ENCODE measurements at places on chromosomes 3 and 15.

- no peak for DNase-seq
These were observed 131.6 kb upstream of the CMC1 start for GRCh38 chr3:28109829-28110228.

GRCh38 chr15:89226359-89227221 is 5.2 kb upstream of the RLBP1 start:
- no peak for DNase-seq

- DNase-seq = no peak
These were observed 204.5 kb upstream of the CMC1 start for GRCh38 chr3:28036599-28037575.

DNA sequence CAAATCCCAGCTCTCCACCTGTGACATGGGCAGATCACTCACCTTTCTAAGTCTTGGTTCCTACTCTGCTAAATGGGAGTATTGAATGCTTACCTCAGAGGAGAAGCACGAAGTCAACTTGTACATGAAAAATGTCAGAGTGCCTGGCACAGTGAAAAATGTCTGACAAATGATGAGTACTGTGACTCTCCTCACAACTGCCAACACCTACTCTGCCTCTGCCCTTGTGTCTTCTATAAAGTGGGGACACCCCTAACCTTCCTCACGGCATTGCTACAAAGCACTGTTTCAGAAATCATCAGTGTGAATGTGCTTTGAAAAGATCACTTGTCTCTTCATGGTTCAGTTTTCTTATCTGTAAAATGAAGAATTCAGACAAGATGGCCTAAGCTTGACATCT is 940 bp upstream of the CCR1 start:
- no peak for DNase-seq

DNA sequence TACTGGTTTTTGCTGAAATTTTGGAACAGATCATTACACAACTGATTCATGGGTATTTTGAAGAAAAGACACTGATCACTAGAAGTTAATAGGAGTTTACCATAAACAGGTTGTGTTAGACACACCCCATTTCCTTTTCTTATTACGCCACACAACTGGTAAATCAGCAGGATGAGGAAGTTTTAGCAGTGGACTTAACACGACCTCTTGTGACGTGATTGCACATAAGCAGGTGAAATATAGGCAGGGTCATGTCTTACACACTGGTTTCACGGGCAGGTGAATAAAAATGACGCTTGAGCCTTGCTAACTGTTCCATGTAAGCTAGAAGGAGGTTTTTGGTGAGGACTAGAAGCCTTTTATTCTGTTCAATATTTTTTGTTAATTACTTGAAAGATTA is 27.1 kb upstream of the TPRG1 start:
- DNase-seq = no peak

DNA sequence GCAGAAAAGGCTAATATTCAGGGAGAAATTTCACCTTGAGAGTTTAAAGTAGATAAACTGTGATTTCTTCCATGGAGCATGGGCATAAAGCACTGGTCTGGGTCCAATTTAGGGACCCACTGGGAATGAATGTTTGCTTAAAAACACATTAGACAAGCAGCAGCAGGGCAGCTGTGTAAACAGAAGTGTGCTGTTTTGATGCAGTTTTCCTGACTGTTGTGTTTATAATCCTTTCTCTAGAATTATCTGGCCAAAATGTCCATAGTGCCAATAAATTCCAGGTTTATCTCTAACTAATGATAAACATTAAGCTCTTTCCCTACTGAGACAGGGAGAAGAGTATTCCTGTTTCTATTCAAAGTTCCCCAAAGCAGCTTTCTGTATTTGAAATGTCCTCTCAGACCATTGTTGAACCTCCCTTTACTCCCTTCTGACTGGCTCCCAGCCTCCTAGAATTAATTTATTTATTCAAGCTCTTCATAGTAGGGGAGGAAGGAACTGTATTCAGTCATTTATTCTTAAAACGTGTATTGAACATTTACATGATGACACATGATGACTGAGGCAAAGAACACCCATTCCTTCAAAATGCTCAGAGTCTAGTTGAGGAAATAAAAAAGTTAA is 7.0 kb upstream of the TM4SF18 start:
- no peak for DNase-seq

DNA sequence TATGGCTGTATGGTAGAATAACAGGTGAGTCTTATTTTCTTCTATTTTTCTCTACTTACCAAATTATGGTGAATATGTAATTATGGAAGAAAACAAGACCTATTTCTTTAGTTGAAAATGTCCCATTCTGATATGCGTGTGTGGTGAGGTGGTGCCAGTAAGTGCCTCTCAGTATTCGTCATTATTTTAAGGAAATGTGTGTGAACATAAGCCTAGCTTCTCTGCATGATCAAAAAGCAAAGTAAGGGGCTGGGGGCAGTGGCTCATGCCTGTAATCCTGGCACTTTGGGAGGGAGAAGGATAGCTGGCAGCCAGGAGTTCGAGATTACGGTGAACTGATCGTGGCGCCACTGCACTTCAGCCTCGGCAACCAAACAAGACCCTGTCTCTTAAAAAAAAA is 26.0 kb downstream of the LARS2 start:
- no peak for DNase-seq

DNA sequence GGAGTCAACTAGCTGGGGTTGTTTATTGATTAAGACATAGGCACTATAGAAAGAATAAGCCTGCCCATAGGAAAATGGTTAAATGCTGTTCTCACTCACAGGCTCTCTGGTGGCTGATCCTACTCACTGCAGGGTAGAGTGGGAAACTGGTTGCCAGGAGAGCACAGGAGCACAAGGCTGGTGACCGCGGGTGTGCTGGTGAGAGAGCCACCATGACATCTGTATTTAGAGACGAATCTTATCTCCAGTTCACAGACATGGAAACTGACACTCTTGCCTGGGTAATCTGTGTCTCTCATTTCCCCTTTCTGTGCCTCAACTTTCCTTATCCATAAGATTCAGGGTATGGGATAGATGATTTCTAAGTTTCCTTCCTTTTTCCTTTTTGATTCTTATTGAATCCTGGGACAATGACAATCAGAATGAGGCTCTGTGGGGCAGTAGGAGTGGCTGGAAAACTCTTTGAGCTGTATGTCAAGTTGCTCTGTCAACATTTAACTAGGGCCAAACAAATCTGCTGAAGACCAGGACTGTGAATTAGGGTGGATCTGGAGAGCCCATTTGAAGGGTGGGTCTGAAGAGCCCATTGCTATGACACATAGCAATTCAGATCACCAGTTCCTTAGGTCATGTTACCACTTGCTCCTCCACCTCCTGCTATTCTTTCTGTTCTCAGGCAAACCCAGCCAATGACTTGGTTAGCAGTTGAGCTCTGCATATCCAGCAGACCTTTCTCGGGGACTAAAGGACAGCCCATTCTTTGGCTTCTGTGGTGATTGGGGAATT is 286.1 kb upstream of the TBL1XR1 start:
- no peak for DNase-seq

GRCh38 chr15:67736810-67737209 is 88.5 kb upstream of the SKOR1 start:
- DNase-seq = no peak

GRCh38 chr3:87109465-87109864 is 117.6 kb upstream of the CHMP2B start:
- DNase-seq = no peak

DNA sequence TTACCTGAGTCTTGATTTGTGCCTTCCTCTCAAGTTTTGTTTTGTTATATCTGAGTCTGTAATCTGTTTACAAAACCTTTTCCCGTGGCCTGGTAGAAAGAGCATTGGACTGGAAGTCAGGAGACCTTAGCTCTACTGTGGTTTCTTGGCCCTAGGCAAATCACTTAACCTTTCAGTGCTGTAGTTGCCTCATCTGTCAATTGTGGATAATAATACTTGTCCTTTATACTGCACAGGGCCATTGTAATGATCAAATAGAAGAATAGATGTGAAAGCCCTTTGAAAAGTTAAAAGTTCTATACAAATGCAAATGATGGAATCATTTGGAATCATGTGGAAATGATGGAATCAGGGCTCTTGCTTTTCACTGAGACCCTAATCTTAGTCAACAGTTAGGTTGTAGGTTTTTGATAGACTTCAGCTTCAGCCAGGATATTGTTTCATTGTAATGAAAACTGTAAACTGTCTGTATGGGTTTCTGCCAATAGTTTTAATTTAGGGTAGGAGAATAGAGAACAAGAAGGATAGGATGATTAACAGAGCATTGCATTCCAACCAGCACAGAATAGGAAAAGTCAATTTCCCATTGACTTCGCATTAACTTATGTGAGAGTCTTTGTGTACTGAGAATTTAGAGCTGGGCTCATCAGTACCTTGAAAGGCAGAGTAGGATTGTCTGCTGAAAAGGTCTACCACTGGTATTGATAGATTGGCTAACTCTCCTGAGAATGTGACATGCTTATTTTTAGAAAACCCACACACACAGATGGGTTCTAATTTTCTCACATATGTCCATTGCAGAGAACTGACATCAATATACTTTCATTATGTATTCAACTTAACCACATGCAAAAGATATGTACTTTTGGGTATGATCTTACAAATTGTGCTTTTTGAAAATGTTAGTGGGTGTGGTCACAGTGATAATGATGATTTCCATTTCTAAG is 21.8 kb downstream of the MAP2K5 start:
- DNase-seq = no peak

- DNase-seq = no peak
These were observed 9.0 kb upstream of the SELENOT start for GRCh38 chr3:150594150-150594549.

GRCh38 chr3:100879195-100879810 is 113.9 kb downstream of the ABI3BP start:
- no peak for DNase-seq

GRCh38 chr3:188890572-188891270 is 281.1 kb upstream of the TPRG1 start:
- no peak for DNase-seq

DNA sequence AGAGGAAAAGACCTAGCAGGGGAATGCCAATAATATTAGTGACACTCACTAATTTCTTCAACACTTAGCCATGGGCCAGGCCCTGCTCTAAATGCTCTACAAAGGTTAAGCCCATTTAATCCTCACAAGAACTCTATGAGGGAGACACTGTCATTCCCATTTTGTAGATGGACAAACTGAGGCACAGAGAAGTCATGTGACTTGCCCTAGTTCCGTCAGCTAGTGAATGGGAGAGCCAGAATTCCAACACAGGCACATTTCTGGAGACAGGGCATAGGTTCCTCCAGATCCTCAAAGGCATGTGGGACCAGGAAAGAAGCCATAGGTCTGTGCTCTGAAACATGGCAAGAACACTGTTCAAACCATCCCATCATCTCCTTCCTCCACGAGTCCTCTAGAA is 31.5 kb downstream of the LOXL1 start:
- no peak for DNase-seq

DNA sequence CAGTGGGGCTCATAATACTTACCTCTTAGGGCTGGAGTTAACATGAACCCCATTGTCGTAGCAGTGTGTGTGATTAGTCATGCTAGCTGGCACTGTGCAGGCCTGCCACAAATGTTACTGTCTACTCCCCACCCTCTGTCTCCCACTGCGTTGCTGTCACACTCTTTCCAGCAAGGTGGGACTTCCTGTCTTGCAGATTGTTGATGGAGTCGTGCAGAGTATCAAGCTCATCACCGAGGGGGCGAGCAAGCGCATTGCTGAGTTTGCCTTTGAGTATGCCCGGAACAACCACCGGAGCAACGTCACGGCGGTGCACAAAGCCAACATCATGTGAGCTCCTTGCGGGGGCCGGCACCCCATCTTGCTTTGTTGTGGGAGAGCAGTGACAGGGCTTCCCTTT is 12.9 kb downstream of the IDH3A start:
- DNase-seq = no peak

DNA sequence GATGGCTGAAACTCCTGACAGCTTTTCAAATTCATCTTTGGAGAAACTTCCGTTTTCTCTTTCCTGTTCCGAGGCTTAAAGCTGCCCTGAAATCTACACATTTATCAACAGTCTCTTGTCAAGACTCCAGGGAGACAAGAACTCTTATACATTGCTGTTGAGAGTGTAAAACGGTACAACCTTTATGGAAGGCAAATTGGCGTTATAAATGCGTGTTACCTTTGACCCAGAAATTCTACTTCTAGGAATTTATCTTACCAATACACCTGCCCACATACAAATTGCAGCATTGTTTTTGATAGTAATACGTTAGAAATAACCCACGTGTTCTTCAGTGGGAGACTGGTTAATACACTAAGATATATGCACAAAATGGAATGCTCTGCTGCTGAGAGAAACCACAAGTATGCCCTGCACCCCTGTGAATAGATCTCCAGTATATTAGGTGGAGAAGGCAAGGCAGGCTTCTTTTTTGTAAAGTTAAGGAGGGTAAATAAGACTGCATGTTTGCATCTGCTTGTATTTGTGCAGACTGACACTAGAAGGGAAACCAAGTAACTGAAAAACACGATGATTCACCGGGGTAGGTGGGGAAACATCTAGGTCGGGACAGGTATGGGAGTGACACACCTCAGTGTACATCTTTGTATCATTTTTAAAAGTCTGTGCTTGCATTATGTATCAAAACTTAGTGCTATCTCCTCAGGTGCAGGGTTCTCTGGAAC is 97.5 kb downstream of the IGF1R start:
- DNase-seq = no peak

DNA sequence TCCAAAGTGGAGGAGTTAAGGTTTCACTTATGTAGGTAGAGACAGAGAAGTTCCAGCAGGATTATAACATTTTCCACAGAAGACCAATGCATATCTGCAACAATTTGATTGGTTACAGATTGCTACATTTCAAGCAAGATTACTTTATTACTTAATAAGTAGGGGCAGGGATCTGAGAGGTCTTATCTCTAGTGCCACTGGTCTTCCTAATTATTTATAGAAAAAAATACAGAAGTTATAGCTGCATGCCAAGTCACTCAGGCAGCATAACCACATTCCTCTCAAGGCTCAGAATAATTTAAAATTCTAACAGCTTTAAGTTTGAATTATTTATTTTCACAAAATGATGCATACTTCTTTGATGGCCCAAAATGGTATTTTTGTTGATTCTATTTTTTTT is 30.5 kb downstream of the RAD54L2 start:
- no peak for DNase-seq

DNA sequence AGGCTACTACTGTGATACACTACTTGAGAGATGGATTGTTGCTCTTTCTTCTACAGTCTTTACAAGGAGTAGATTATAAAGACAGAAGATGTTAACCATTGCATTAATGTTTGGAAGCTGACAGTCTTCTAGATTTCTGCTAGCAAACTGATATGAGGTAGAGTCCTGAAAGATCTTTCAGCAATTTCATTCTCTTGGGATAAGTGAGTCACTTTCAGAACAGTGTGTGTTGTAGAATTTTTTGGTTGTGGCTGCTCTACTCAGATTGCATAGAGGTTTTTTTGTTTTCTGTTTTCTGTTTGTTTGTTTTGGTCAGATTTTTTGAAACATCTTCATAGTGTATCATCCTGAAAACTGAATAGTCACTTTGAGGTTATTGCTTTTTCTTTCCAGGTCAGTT is 17.1 kb downstream of the TNFSF10 start:
- DNase-seq = no peak

Measured in renal cortex interstitium (tissue), 15 donors.